Activated CD4-positive, alpha-beta memory T cell treated with anti-CD3 and anti-CD28 coated beads, Interleukin-2, amount 10 ng/mL, durations not matched to agents 7 days and 5 days (primary cell): ENCODE measurements at places on chromosomes 5 and 9. TPM values are rescaled to one million over a fixed set of nuclear protein-coding genes. Genes with fewer than 3 reads are reported as not detected.
A peak's percentile ranks its signal among the peaks of the same experiment; 100 is the strongest.

The HAVCR2 gene
- 62.4 TPM for total RNA-seq

- H3K27ac ChIP-seq, result peak overlapping the region; percentile 36
- peaks cover 52% of the 10 kb centered on the region for H3K36me3 ChIP-seq
- no peak overlapping the region for H3K4me3 ChIP-seq
- no peak for DNase-seq
Measured at GRCh38 chr9:133360400-133361393, 4.3 kb downstream of the SURF2 start.

- no peaks in the 10 kb centered on the region for H3K4me1 ChIP-seq
- H3K4me3 ChIP-seq, result no peak overlapping the region
- H3K36me3 ChIP-seq, result peaks cover under 1% of the 10 kb centered on the region
- H3K27ac ChIP-seq, result no peak overlapping the region
- peaks cover 7% of the 10 kb centered on the region for H3K27me3 ChIP-seq
Measured at GRCh38 chr5:43409809-43410271, 2.4 kb downstream of the CCL28 start.

DNA sequence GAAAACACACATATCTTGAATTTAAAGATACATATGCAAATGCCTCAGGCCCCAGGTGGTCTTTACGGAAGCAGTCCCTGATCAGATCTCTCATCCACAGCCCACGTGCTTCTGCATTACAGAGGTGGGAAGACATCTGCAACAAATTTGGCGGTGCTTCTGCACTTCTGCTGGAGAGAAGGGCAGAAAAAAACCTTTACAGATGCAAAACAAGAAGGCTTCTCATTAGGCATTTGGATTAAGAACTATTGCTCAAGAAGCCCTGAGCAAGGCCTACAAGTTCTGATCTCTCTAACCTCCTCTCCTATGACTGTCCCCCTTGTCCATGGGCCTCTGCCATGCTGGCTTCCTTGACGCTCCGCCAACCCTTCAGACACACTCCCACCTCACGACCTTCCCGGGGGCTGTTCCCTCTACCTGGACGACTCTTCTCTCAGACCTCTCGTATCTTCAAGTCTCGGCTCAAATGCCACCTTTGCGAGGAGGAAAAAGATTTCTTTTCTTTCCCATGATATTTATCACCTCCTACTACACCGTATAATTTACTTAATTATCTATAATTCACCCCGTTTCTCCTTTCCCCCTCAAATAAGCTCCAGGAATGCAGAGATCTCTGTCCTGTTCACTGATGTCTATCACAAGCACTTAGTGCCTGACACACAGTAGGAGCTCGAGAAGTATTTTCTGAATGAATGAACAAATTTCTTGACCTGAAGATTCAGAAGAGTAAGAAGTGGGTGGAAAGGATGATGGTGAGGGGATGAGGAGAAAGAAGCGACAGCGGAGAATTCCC, 1.1 kb downstream of the MTMR12 start:
- peaks cover 43% of the 10 kb centered on the region for H3K4me1 ChIP-seq
- peaks cover 32% of the 10 kb centered on the region for H3K36me3 ChIP-seq
- H3K27ac ChIP-seq, result peak overlapping the region; percentile 86
- H3K27me3 ChIP-seq, result no peaks in the 10 kb centered on the region
- no peak for DNase-seq

The DDX4 gene
- total RNA-seq, result 0.83 TPM

GRCh38 chr5:76720988-76721569, 5.2 kb downstream of the F2R start:
- H3K36me3 ChIP-seq, result peaks cover 45% of the 10 kb centered on the region
- no peak overlapping the region for H3K4me3 ChIP-seq

DNA sequence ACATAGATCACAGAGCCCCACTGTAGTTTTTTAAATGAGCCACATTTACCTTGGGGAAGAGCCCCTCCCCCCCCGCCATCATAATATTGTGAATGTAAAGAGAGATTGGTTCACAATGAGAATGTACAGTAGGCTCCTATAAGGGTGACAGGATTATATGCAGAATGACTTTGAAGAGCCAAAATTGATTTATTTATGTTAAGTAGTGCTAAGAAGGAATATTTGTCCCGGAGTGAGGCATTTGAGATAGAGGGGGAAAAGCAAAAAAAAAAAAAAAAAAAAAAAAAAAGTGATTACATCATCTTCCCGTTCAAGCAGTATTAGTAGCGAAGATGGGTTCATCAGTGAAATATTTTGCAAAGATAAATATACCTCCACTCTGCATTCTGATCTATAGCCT, 73.9 kb downstream of the PIK3R1 start:
- peak overlapping the region; percentile 40 for H3K27ac ChIP-seq
- DNase-seq, result no peak
- H3K36me3 ChIP-seq, result peaks cover 58% of the 10 kb centered on the region
- no peaks in the 10 kb centered on the region for H3K27me3 ChIP-seq

- no peak overlapping the region for H3K27ac ChIP-seq
- H3K27me3 ChIP-seq, result peaks cover 22% of the 10 kb centered on the region
- H3K4me1 ChIP-seq, result no peaks in the 10 kb centered on the region
- no peak for DNase-seq
- H3K36me3 ChIP-seq, result no peaks in the 10 kb centered on the region
- H3K4me3 ChIP-seq, result no peak overlapping the region
Measured at GRCh38 chr9:94511134-94511954, 43.5 kb upstream of the PCAT7 start.

The ZSWIM6 gene
- 6.8 TPM for total RNA-seq

DNA sequence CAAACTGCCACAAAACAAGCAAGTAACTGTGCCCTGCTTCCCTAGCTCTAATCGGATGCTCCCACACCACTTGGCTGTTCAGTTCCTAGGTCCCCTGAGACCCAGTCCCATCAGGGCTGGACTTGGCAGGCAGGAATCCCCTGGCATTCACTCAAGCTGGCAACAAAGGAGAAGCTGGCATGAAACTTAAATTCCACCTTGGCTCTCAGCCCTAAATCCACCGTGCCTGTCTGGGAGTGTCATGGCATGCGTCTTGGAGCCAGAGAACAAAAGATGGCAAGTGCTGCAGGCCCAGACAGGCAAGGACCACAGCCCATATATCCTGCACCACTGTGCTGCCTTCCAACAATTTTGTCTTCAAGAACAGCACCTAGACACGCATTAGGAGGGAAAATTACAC, 38.2 kb downstream of the ETF1 start:
- H3K4me3 ChIP-seq, result no peak overlapping the region
- DNase-seq, result no peak
- H3K36me3 ChIP-seq, result peaks cover 23% of the 10 kb centered on the region
- no peaks in the 10 kb centered on the region for H3K4me1 ChIP-seq
- H3K27me3 ChIP-seq, result no peaks in the 10 kb centered on the region
- no peak overlapping the region for H3K27ac ChIP-seq

GRCh38 chr9:16974436-16974835, 104.0 kb upstream of the BNC2 start:
- H3K36me3 ChIP-seq, result no peaks in the 10 kb centered on the region
- H3K27me3 ChIP-seq, result no peaks in the 10 kb centered on the region
- no peaks in the 10 kb centered on the region for H3K4me1 ChIP-seq
- H3K27ac ChIP-seq, result no peak overlapping the region

GRCh38 chr5:95331358-95331757, 46.5 kb upstream of the MCTP1 start:
- H3K27me3 ChIP-seq, result no peaks in the 10 kb centered on the region
- no peak overlapping the region for H3K27ac ChIP-seq

DNA sequence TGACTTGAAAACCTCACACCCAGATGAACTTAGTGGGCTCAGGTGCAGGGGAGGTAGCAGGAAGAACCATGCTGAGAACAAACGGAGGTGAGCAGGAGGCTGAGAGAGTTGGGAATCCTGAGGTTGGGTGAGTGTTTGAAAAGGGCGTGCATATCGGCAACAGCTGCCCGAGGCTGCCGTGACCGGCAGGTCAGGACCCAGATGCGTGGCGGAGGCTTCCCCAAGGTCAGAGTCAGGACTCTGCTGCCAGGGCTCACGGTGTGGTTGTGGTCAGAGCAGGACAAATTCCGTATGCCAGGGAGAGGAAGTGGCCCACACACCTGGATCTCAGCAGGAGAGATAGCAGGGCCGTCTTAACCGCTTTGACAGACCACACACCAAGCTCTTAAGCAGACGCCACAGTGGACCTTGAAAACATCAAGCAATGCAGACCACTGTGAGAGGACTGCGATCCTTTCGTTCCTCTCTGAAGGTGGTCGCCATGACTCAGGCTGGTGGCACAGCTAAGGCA, 43.1 kb downstream of the ADAMTS16 start:
- peaks cover 9% of the 10 kb centered on the region for H3K27me3 ChIP-seq
- no peaks in the 10 kb centered on the region for H3K36me3 ChIP-seq
- DNase-seq, result no peak
- H3K27ac ChIP-seq, result no peak overlapping the region

GRCh38 chr9:29416204-29416603, 1842.9 kb upstream of the C9orf72 start:
- H3K27me3 ChIP-seq, result no peaks in the 10 kb centered on the region
- no peaks in the 10 kb centered on the region for H3K4me1 ChIP-seq
- no peak for DNase-seq
- no peaks in the 10 kb centered on the region for H3K36me3 ChIP-seq
- no peak overlapping the region for H3K27ac ChIP-seq

DNA sequence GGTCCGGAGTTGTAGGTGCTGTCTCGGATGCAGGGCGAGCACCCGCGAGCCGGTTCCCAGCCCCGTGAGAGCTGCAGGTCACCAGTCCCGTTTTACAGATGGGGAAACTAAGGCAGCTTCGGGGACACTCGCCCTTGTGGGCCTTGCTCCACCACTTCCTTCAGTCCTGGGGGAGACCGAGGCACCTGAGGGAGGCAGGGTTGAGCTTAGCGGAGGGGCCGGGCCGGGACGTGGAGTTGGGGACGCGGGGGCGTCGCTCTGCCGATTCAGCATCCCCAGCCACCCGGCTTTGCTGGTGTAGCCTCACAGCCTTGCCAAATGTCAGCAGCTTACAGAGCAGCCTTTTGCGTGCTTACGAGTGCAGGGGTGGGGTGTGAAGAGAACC, 530 bp downstream of the BBLN start:
- H3K27ac ChIP-seq, result peak overlapping the region; percentile 80
- peaks cover 21% of the 10 kb centered on the region for H3K36me3 ChIP-seq
- no peaks in the 10 kb centered on the region for H3K27me3 ChIP-seq
- H3K4me1 ChIP-seq, result peaks cover 23% of the 10 kb centered on the region

- no peaks in the 10 kb centered on the region for H3K36me3 ChIP-seq
- DNase-seq, result no peak
- H3K27me3 ChIP-seq, result peaks cover 8% of the 10 kb centered on the region
- H3K4me3 ChIP-seq, result no peak overlapping the region
- no peak overlapping the region for H3K27ac ChIP-seq
- no peaks in the 10 kb centered on the region for H3K4me1 ChIP-seq
Measured at GRCh38 chr5:132283423-132284043, 10.7 kb upstream of the SLC22A4 start.

The SLC46A2 gene
- not detected for total RNA-seq

DNA sequence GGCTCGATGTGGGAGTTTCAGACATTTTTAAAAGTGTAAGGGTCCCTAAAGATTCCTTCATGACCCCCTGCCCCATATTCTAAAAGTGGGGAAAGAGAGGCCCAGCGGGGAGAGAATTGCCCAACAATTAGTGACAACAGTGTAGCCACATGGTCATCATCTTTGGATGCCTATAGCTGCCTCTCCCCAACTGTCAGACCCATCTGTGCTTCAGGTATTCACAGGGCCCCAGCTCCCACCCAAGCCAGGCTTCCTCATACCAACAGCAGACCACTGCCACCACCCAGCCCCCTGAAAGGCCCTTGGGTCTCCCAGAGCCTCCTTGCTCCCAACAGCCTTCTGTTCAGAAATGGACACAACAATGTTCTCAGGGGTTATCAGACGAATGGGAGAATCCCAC, 4.1 kb downstream of the BICD2 start:
- H3K27ac ChIP-seq, result no peak overlapping the region
- peaks cover 27% of the 10 kb centered on the region for H3K4me1 ChIP-seq
- no peak overlapping the region for H3K4me3 ChIP-seq
- H3K36me3 ChIP-seq, result peaks cover 5% of the 10 kb centered on the region
- no peaks in the 10 kb centered on the region for H3K27me3 ChIP-seq

The GARIN3 gene
- total RNA-seq, result not detected

DNA sequence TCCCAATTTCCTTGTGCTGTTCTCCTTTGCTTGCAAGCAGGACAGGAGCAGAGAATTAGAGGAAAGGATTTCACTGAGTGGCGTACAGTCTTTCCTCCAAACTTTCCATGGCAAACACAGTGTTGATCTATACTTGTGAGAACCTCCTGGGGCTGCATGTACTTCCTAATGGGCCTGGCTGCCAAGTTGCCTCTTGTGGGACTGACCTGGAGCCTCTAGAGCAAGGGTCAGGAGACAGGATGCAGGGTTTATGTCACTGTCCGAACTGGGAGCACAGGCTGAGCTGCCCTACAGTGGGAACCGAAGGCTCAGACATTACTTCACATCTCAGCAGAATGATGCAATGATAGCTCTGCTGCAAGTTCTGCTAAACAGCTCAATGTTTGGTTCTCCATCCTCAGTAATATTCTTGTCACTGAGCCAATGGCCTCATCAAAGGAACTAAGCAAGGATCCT, 102.3 kb downstream of the ENC1 start:
- H3K36me3 ChIP-seq, result no peaks in the 10 kb centered on the region
- DNase-seq, result no peak
- H3K4me3 ChIP-seq, result no peak overlapping the region
- H3K27me3 ChIP-seq, result peaks cover 10% of the 10 kb centered on the region
- H3K27ac ChIP-seq, result no peak overlapping the region

DNA sequence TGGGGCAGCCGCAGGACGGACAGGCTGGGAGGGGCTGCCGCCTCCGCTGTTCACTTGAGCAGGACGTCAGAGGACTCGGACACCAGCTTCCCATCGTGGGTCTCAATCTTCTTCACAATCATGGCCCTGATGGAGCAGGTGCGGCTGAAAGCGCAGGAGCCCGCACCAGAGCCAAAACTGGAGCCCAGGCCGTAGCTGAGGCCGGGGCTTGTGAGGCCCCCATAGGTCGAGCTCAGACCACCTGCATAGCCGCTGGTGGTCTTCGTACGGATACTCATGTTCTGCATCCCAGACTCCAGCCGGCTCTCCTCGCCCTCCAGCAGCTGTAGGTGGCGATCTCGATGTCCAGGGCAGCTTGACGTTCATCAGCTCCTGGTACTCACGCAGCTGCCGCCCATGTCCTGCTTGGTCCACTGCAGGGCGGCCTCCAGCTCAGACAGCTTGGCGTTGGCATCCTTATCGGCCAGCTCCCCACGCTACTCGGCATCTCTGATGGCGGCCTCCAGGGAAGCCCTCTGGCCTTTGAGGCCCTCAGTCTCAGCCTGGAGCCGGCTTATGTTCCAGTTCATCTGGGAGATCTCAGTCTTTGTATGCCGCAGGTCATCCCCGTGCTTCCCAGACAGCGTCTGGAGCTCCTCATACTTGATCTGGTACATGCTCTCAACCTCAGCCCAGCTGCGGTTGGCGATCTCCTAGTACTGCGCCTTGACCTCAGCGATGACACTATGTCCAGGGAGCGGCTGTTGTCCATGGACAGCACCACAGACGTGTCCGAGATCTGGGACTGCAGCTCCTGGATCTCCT, 43.7 kb upstream of the DEPDC1B start:
- no peaks in the 10 kb centered on the region for H3K36me3 ChIP-seq
- H3K4me3 ChIP-seq, result no peak overlapping the region
- no peak for DNase-seq
- H3K27me3 ChIP-seq, result peaks cover 3% of the 10 kb centered on the region
- no peaks in the 10 kb centered on the region for H3K4me1 ChIP-seq
